ENCODE measurements at places on chromosomes 4 and X. TPM values are rescaled to one million over a fixed set of nuclear protein-coding genes. Genes with fewer than 3 reads are reported as not detected.

- H3K27ac ChIP-seq: no peak overlapping the region
- no peak overlapping the region for H3K4me3 ChIP-seq
- H3K36me3 ChIP-seq: no peaks in the 10 kb centered on the region
- no peaks in the 10 kb centered on the region for H3K4me1 ChIP-seq
- DNase-seq: no peak
Observed at GRCh38 chr4:108047199-108047598, 57.5 kb downstream of the HADH start.

- no peak overlapping the region for H3K4me3 ChIP-seq
- no peak overlapping the region for H3K27ac ChIP-seq
- peaks cover 96% of the 10 kb centered on the region for H3K4me1 ChIP-seq
- no peaks in the 10 kb centered on the region for H3K36me3 ChIP-seq
- H3K27me3 ChIP-seq: no peaks in the 10 kb centered on the region
Observed at GRCh38 chr4:158816955-158817354, 48.1 kb downstream of the FNIP2 start.

GRCh38 chrX:132488180-132488705 is 595 bp downstream of the MBNL3 start:
- H3K4me3 ChIP-seq: peak overlapping the region; percentile 54
- no peaks in the 10 kb centered on the region for H3K36me3 ChIP-seq
- H3K27ac ChIP-seq: peak overlapping the region; percentile 82
- no peaks in the 10 kb centered on the region for H3K27me3 ChIP-seq
- DNase-seq: no peak
- peaks cover 22% of the 10 kb centered on the region for H3K4me1 ChIP-seq

Gene FANCB
- 3.5 TPM for polyA plus RNA-seq

GRCh38 chr4:3358656-3359055 is 65.8 kb downstream of the RGS12 start:
- H3K27me3 ChIP-seq: no peaks in the 10 kb centered on the region
- peak overlapping the region; percentile 3 for H3K27ac ChIP-seq
- no peak for DNase-seq
- H3K4me3 ChIP-seq: no peak overlapping the region
- H3K4me1 ChIP-seq: no peaks in the 10 kb centered on the region

DNA sequence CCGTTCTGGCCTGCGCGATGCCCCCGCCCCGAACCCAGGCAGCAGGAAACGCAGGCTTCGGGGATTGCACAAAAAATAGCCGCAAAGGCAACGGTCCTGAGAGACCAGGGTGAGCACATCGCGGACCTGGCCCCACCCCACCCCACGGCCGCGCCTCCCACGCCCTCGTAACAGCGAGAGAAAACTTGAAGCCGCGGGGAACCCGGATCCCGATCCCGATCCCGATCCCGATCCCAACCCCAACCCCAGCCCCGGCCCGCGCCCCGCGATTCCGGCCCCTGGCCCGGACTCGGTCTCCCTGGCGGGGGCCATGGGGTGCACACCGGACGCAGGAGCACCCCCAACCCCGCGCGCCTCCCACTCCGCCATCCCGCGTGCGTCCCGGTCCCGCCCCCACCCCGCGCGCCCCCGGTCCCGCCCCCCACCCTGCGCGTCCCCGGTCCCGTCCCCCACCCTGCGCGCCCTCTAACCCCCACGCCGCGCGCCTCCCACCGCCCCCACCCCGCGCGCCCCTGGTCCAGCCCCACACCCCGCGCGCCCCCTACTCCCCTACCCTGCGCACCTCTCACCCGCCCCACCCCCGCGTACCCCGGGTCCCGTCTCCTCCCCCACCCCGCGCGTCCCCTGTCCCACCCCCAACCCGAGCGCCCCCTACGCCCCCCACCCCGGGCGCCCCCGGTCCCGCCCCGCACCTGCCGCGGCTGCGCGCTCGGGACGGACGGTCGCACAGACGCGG is 29.0 kb downstream of the NOP14 start:
- DNase-seq: no peak
- H3K27ac ChIP-seq: peak overlapping the region; percentile 88
- peaks cover 33% of the 10 kb centered on the region for H3K4me1 ChIP-seq

DNA sequence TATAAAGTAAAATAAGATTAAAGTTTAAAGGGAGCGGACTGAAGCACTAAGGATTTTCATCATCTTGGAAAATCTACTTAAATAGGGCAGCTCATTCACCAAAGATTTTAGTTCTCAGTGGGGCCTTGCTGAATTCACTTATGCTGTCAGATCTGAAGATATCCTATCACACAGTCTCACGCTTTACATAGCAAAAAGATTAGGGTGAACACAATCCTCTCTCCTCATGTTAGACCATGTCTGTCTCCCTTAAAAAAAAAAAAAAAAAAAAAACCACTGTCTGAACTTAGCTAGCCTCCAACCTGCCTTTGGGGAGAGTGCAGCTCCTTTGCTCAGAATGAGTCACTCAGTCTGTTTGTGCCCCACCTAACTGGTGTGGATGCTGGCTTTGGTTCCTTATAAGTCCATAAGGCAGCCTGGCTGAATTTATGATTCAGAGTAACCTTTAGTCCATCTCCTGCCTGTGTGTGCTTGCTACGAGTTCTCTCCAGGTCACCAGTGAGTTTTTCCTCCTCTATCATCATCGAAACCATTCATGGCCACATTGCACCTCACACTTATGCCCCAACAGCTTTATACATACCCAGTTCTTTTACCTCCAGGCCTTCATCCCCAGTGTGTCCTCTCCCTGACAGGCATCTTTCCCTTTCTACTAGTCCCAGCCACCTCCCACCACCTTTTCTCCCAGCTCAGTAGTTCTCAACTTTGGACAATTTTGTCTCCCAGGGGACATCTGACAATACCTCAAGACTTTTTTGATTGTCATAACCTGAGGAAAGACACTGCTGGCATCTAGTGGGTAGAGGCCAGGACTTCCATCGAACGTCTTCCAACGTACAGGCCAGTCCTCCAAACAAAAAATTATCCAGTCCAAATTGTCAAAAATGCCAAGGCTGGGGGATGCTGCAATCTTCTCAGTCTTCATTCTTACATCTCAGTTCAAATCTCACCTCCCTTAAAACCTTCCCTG is 220.7 kb upstream of the EMCN start:
- H3K36me3 ChIP-seq: no peaks in the 10 kb centered on the region
- H3K27ac ChIP-seq: no peak overlapping the region
- H3K4me1 ChIP-seq: no peaks in the 10 kb centered on the region
- no peak for DNase-seq

GRCh38 chr4:180909279-180909678 is 1333.9 kb upstream of the TENM3 start:
- H3K4me1 ChIP-seq: no peaks in the 10 kb centered on the region
- H3K27me3 ChIP-seq: no peaks in the 10 kb centered on the region
- no peak overlapping the region for H3K27ac ChIP-seq
- no peaks in the 10 kb centered on the region for H3K36me3 ChIP-seq
- no peak for DNase-seq

- no peak overlapping the region for H3K4me3 ChIP-seq
- H3K27me3 ChIP-seq: no peaks in the 10 kb centered on the region
- no peak for DNase-seq
- H3K36me3 ChIP-seq: no peaks in the 10 kb centered on the region
- no peak overlapping the region for H3K27ac ChIP-seq
Observed at GRCh38 chr4:1863297-1864033, 7.5 kb upstream of the LETM1 start.

Gene PLAC8
- polyA plus RNA-seq: 6.9 TPM

All from left lung (tissue), 14 donors.